ENCODE measurements at places on chromosomes 12 and 14.

GRCh38 chr12:49939707-49940106 is 10.8 kb upstream of the AQP2 start:
- no peak for DNase-seq

DNA sequence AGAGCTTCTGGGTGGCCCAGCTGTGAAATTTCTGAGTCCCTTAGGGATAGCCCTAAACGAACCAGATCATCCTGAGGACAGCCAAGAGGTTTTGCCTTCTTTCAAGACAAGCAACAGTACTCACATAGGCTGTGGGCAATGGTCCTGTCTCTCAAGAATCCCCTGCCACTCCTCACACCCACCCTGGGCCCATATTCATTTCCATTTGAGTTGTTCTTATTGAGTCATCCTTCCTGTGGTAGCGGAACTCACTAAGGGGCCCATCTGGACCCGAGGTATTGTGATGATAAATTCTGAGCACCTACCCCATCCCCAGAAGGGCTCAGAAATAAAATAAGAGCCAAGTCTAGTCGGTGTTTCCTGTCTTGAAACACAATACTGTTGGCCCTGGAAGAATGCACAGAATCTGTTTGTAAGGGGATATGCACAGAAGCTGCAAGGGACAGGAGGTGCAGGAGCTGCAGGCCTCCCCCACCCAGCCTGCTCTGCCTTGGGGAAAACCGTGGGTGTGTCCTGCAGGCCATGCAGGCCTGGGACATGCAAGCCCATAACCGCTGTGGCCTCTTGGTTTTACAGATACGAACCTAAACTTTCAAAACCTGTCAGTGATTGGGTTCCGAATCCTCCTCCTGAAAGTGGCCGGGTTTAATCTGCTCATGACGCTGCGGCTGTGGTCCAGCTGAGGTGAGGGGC is 38.9 kb downstream of the DAD1 start:
- no peak for DNase-seq

- DNase-seq: no peak
Observed at GRCh38 chr14:88599761-88600439, 37.1 kb downstream of the ZC3H14 start.

DNA sequence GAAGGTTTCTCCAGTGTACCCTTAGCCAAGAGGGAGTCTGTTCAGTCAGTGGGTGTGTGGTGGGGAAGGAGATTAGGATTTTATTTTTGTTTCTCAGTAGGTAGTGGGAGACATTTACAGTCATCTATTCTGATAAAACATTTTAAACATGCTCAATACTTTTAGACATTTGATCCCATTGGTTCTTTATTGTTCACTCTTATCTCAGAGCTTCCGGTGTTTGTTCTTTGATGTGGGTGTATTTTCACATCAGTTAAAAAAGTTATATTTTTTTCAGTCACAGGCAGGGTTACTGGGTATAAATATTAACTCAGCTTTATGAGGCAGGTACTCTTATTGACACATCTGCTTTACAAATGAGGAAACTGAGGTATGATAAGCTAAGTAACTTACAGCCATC is 43.3 kb upstream of the LRRK2 start:
- DNase-seq: no peak

GRCh38 chr14:103123634-103124500 is 606 bp downstream of the TNFAIP2 start:
- DNase-seq: no peak

DNA sequence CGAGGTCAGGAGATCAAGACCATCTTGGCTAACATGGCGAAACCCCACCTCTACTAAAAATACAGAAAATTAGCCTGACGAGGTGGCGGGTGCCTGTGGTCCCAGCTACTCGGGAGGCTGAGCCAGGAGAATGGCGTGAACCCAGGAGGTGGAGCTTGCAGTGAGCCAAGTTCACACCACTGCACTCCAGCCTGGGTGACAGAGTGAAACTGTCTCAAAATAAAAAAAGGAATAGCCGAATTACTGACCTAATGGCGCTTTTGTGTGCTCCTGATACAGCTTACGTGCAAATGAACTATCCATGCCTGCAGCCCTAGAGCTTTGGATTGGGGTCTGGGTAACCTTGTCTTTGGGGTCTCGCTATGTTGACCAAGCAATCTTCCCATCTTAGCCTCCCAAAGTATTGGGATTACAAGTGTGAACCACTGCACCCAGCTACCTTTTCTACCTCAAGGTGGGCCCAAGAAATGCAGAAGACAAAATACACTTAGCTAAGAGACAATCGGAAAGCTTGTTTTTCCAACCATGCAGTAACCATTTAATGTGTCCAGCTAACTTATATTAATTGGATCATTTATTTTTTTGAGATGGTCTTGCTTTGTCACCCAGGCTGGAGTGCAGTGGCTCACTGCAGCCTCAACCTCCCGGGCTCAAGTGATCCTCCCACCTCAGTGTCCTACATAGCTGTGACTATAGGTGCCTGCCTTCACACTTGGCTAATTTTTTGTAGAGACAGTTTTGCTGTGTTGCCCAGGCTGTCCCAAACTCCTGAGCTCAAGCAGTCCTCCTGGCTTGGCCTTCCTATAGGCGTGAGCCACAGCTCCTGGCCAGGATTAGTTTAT is 5.5 kb downstream of the PABPN1 start:
- no peak for DNase-seq

- peak; percentile 65 for DNase-seq
Observed at GRCh38 chr12:20711846-20712245, 16.7 kb downstream of the SLCO1C1 start.

GRCh38 chr12:77728018-77728417 is 102.7 kb upstream of the NAV3 start:
- DNase-seq: no peak

DNA sequence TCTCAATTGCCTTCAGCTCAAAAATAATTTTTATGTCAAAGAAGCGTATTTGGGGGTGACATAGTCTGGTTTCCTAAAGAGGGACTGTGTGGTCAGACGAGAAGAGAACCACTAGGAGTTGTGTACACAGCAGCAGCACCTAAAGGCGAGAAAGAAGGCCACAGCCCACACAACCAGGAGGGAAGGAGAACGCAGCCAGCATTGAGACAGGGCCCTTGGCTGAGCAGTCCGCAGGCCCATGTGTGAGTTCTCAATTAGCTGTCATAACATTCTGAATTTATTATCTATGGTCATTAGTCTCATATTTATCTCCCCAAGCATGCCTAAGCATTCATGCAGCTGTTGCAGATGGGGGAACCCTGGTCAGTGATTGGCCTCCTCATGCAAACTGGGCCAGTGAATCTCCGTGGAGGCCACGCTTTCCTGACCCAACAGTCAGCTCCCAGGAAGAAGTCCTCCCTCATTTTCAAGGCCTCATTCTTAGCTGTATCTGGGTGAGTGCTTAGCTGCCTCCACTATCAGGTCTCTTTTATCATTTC is 81.2 kb upstream of the ATF7IP start:
- peak; percentile 75 for DNase-seq

- no peak for DNase-seq
Observed at GRCh38 chr12:89333564-89334252, 18.6 kb downstream of the DUSP6 start.

- no peak for DNase-seq
Observed at GRCh38 chr14:90968025-90968424, 92.4 kb downstream of the RPS6KA5 start.

- no peak for DNase-seq
Observed at GRCh38 chr12:13435235-13435933, 238.9 kb downstream of the EMP1 start.

GRCh38 chr12:121003650-121004049 is 12.6 kb downstream of the C12orf43 start:
- no peak for DNase-seq

GRCh38 chr14:30373053-30373452 is 185.9 kb upstream of the G2E3 start:
- DNase-seq: no peak

GRCh38 chr12:4422985-4423384 is 22.6 kb downstream of the FGF6 start:
- no peak for DNase-seq

- DNase-seq: no peak
Observed at GRCh38 chr12:115413626-115414025, 729.7 kb upstream of the TBX3 start.

GRCh38 chr12:78683031-78683430 is 181.5 kb upstream of the SYT1 start:
- DNase-seq: no peak

DNA sequence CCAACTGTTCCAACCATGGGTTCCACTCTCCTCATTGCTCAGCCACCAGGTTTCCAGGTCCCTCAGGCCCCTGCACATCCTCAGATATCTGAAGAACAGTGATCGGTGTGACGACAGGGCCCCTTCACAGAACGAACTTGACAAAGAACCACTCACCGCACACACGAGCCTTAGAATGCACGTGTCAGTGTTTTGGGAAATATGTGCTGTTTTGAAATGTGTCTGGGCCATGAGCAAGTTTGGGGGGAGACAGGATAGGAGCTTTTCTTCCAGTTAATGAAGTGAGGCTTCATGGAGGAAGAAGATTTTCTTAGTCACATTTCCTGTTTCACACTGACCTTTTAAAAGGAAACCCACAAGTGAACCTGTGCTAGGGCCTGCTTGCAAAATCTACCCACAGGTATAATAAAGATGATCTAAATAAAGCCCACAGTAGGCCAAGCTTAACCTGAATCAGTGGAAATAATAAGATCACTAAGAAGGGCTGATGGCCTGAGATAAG is 58.6 kb downstream of the ZFP36L1 start:
- no peak for DNase-seq

- no peak for DNase-seq
Observed at GRCh38 chr14:31696378-31696777, 135.2 kb downstream of the NUBPL start.

- DNase-seq: no peak
Observed at GRCh38 chr14:56144176-56144575, 26.0 kb downstream of the PELI2 start.

DNA sequence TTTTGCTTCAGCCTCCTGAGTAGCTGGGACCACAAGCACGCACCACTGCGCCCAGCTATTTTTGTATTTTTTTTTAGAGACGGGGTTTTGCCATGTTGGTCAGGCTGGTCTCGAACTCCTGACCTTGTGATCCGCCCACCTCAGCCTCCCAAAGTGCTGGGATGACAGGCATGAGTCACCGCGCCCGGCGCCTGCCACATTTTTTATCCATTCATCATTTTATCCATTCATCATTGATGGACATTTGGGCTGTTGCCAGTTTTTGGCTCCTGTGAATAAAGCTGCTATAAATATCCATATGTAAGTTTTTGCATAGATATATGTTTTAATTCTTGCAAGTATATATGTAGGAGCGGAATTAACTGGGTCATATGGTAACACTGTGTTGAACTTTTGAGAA is 79.5 kb downstream of the DAAM1 start:
- no peak for DNase-seq

GRCh38 chr12:99093166-99093565 is 448.1 kb downstream of the APAF1 start:
- no peak for DNase-seq

DNA sequence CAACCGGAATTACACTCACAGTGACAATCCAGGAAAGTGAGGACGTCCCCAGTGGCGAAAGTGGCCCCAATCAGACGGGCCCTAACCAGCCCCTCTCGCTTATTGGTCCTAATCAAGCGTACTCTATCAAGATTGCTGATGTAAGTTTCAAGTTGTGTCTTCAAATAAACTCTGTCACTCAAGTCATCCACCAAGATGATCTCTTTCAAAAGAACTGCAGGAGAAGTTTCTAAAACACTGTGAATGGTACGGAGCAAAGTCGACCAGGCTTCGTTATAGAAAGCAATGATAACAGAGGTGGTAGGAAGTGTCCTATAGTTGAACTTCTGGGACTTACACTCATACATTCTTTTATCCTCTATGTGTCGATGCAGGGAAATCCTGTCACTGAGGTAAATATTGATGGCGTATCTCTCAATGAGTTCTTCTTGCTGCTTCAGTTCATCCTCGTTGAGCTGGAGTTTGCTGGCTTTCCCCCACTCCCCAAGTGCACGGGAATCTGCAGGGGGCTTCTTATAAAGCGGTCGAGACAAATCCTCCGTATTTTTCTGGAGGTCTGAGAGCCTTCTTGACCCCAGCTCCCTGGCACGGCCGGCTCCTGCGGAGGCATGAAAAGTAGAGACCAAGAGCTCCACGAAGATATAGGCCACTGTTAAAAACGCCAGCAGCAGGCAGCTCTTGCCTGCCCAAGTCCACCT is 604 bp downstream of the GALNT4 start:
- DNase-seq: no peak

DNA sequence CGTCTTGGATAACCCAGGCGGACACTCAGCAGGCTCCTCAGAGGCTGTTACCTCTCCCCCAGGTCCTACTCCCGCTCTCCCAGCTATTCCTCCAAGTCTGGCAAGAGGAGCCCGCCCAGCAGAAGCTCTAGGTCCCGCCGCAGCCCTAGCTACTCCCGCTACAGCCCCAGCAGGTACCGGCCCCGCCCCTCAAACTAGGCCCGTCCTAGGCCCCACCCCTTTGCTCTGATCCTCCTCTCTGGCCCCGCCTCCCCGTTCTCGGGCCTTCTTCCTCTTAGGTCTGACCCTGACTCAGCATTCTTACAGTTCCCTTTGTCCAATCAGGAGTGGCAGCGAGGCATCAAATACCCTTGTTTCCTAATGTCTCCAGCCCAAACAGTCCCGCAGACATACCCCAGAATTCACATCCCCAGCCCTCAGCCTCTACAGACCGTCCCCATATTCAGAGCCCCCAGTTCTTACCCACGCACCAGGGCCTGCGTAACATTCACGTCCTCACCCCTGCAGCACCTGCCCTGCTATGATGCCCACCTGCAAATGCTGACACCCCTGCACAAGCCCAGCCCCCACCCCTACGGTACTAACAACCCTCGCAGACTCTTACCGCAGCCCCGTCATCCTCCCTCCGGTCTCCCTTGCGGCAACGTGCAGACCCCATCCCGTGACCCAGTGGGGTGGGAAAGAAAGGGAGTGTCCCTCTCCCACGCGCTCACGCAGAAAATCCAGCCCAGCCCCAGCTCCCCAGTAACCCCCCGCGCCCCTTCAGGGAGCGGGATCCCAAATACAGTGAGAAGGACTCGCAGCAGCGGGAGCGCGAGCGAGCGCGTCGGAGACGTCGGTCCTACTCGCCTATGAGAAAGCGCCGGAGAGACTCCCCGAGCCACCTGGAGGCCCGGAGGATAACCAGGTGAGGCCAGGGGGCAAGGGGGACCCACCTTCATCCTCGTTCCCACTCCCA is 25.0 kb upstream of the HSPB8 start:
- DNase-seq: no peak

DNA sequence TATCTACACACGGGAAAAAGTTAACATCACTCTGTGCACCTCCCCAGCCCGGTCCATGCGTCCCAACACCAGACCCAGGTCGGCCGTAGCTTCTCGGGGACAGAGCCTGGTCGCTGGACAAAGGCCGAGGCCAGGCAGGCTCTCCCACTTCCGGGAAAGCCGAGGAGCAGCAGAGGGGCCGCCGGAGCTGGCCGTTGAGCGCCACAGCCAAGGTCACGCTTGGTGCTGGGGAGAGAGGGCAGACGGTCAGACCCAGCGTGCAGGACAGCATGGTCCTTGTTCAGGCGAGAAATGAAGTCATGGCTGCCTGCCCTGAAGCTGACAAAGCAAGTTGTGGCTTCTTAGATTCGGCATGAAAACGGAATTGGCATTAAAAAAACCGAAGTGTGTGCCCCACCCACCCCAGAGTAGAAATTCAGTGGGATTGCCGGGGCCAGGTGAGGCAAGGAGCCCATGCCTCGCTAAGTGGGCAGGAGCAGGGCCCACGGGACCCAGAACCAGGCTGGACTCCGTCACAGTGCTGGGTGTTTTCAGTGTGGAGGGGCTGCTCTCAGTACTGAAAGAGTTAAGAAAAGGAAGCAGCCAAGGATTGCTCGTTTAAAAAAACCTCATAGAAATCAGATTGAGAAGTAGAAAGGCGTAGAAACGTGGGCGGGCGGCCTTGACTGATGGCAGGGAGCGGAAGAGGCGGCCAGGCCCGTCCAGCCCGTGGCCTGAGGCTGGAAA is 4.3 kb downstream of the ARL6IP4 start:
- DNase-seq: no peak

GRCh38 chr12:47078733-47079467 is 521 bp upstream of the PCED1B start:
- peak; percentile 31 for DNase-seq
